ENCODE measurements at places on chromosomes 1 and 21. TPM values are rescaled to one million over a fixed set of nuclear protein-coding genes. Genes with fewer than 3 reads are reported as not detected.

GRCh38 chr1:59076612-59077011, 220.3 kb upstream of the FGGY start:
- no peak for DNase-seq

The HPCAL4 gene
- polyA plus RNA-seq, result 0.23 TPM

- no peak for DNase-seq
Observed at GRCh38 chr1:179053486-179053885, 27.8 kb downstream of the FAM20B start.

DNA sequence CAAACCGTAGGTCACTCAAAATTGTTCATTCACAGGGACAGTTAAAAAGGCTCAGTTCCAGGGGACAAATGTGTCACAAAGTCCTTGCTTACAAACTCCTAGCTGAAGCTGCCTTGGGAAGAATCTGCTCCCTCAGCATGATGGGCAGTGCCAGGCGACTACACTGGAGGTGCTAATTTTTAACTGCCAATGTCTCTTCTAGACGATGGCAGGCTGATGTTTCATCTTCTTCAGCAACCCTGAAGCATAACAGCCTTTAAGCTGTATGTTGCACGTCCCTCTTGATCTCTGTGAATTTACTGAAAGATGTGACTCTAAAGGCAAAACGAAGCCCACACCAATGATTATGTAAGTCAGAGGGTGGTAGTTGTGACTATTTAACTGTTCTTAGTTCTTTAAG, 11.3 kb downstream of the COA7 start:
- no peak for DNase-seq

DNA sequence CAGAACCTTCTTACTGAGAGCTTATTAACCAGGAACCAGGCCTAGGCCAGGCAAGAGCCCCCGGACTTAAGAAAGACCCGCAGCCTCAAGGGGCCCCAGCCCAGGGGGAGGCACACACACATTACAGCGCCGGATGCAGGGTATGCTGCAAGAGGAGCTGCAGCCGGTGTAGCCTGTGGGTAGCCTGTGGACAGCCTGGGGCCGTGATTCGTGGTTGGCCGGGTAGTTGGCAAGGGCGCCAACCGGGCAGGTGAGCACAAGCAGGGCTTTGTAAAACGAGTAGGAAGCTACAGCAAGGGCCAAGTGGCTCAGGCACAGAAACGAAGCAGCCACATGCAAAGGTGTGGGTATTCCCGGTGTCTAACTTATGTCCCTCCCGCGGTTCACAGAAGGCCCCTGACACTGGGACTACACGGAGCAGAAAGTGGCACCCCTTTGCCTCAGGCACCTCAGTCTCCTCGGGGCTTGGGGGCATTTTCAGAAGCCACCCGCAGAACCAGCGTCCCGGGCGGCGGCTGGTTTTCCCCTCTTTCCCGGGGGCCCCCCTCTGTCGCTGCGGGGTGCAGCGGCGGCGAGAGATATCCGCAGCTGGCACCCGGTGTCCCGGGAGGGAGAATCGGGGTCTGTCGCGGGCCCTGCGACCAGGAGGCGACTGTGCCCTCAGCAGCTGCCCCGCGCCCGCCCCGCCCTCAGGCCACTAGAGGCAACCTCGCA, 40.8 kb downstream of the KIAA1614 start:
- DNase-seq, result no peak

GRCh38 chr21:43289966-43290365, 121.2 kb downstream of the CRYAA start:
- no peak for DNase-seq

The NUF2 gene
- 0.48 TPM for polyA plus RNA-seq

- no peak for DNase-seq
Observed at GRCh38 chr1:204267191-204267601, 53.4 kb upstream of the GOLT1A start.

GRCh38 chr1:156128308-156128653, 13.8 kb downstream of the LMNA start:
- no peak for DNase-seq

- DNase-seq, result no peak
Observed at GRCh38 chr1:232454227-232454886, 175.6 kb downstream of the SIPA1L2 start.

DNA sequence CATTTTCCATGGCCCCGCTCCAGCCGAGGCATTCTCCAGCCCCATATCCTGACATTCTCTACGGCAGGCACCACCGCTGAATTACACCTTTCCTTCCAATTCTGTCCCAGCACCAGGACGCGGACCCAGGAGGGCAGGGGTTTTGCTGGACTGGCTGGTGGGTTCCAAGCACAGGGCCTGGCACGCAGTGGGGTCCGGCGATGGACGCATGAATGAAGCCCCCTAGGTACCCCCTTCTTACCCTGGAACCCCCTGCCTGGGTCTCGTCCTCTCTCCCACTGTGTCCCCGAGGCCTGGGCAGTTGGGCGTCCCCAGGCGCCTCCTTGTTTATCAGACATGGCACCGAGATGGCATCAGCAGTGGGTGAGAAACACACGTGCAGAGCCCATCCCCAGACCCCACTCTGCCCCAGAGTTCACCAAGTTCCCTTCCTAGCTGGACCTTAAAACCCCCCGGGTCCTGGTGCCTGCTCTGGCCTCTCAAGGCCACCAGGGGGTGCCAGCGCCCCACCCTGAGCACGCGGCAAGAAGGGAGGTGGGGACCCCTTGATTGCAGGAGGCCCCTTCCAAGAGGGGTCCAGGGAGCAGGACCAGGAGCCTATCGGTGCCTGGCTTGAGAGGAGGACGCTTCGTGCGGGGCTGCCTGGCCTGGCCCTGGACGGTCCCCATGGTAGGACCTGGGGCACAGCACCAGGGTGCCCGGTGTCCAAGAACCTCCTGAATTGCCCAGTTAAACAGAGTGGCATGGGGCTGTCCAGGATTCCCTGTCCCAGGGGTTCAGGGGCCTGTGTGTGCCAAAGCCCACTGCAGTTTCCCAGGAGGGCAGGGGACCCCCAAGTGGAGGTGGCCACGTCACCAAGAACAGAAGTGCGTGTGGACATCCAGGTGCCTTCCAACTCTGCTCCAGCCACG, 46.1 kb downstream of the MEGF6 start:
- no peak for DNase-seq

The NOS1AP gene
- 0.92 TPM for polyA plus RNA-seq

DNA sequence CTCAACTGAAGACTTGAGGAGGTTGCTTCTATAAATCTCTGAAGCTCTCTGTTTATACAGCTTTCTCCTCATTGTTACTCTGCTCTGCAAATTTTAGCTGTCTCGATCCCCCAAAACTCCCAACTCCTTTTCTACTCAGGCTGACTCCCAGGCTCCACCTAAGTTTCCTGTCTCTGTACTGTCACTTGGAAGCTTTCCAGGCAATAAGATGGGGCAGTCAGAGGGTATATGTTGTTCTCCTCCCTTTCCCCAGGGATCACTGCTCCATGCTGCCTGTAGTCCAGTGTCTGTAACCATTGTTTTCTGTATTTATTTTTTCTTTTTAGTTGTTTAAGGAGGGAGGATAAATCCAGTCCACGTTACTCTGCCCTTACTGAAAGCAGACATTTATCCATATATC, 13.4 kb downstream of the TSNAX start:
- DNase-seq, result no peak

DNA sequence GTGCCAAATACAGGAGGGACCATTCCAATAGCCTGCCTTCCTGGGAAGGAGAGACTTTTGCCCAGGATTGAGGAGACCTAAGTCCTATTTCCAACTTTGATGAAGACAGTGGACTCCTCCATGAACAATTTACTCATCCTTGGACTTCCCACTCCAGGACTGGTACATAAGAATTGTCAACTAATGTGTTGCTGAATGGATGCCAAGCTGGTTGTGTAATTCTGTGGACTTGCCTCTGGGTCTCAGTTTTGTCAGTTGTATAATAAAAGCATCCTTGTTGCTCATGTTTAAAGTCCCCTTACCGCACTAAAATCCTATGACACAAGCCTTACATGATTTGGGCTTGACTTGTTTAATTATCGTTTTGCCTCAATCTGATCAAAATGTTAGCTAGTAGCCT, 13.2 kb upstream of the ZP4 start:
- DNase-seq, result no peak

DNA sequence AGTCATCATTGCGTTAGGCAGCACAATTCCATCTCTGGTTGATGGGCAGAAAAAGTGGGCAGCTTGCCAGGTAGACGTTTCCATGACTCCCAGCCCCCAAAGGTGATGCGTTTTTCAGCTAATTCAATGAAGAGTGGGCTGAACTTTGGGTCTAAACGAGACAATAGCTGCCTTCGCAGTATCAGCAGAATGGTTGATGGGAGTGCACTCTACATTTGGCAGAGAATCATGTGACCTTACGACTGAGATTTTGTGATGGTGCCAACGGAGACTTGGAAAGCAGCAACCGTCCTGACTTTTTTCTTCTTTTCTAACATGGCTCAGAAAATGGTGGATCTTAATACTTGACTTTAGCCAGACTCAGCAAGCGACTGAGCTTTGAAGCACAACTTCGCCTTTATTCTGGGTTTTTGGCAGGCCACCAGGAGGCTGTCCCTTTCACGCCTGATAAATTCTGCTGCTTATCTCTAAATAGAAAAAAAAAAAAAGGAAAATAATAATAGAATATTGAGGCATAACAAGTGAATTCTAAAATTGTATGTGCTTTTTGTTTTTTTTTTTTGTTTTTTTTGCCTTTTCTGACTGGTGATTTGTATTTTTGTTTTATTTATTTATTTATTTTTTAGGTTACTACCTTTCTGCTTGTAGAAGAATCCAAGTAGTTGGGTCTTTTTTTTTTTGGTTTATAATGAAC, 804.8 kb downstream of the USP25 start:
- peak; percentile 76 for DNase-seq

The TSNAX gene
- polyA plus RNA-seq, result 35.4 TPM

Measured in urinary bladder (tissue), 4 donors.